ENCODE measurements at places on chromosomes 1 and 21.

GRCh38 chr1:172163498-172164215 is 256.8 kb upstream of the C1orf105 start:
- DNase-seq = peak; percentile 35

DNA sequence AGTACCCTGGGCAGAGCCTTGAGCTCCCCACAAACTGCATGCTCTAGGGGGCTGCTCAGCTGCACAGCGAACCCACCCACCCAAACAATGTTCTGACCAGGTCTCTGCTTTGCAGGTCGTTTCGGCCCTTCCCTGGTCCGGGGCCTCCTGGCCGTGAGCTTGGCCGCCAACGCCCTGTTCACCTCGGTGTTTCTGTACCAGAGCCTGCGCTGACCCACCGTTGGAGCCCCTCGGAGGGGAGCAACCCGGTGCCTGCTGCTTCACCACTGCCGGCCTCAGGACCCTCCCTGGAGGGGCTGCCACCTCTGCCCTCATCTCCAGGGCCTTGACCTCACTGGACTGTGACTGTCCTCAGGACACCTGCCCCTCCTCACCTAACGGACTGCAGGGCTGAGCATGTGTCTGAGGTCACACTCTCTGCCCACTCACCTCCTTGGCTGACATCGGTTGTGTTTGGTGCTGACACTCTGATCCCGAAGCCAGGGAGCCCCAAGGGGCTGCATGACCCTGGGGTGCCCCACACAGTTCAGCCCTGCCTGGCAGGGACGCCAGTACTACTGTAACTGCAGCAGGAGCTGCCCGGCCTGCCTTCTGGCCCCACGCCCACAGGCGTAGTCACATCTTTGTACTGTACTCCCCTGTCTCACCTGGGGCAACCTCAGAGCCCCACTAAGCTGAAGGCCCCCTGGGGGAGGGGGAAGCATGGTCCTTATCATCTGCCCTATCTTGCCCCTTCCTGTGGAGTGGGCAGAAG is 24.3 kb downstream of the TMEM201 start:
- DNase-seq = no peak

DNA sequence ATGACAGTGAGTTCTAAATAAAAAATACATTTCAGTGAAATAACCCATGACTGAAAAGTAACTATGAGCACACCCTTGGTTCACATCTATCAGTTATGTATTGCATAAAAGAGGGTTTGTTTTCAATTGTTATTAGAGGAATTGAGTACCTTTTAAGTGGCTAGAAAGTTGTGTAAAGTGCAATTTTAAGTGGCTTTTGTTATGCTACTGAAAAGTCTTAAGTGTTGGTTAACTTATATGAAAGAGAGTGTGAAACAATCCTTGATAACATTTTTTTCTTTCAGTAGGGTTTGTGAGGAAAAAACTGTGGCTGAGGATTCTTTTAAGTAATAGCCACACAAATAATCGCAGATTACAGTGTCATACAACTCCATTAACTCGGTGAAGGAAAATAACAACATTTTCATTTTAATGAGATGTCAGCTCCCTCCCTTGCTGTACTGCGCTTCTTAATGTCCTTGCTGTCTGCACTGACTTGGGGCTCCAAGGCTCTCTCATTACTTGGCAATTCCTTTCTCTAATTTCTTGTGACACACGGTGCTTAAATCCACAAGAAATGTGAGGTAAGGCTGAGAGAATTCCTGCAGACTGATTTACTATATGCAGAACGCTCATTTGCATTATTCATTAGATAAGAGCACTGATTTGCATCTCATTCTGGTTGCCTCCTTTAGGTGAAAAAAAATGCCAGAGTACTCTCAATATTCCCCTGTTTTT is 40.6 kb downstream of the NTNG1 start:
- no peak for DNase-seq

DNA sequence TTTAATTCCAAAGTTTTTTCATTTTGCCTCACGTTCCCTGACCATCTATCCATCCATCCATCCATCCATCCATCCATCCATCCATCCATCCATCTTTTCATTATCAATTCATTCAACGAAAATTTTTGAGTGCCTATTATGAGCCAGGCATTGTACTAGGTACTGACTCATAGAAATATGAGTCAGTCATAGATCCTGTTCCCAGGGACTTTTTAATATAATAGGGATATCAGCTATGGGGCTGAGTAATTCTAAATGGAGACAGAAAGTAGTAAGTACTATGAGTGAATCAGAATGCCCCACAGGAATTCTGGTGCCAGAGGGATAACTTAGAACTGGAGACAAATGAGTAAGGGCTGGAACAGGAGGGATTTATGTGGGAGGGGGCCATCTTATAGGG is 49.8 kb upstream of the GNG12 start:
- no peak for DNase-seq

GRCh38 chr1:94602802-94603625 is 61.5 kb upstream of the F3 start:
- DNase-seq = no peak

GRCh38 chr1:226625832-226626576 is 77.4 kb downstream of the STUM start:
- DNase-seq = no peak

GRCh38 chr1:35175602-35176001 is 17.3 kb downstream of the SFPQ start:
- no peak for DNase-seq

- no peak for DNase-seq
These were observed 15.2 kb downstream of the PRXL2B start for GRCh38 chr1:2601721-2602303.

- no peak for DNase-seq
These were observed 20.0 kb downstream of the SLC16A4 start for GRCh38 chr1:110370827-110371226.

GRCh38 chr1:27863538-27863915 is 8.8 kb upstream of the THEMIS2 start:
- no peak for DNase-seq

DNA sequence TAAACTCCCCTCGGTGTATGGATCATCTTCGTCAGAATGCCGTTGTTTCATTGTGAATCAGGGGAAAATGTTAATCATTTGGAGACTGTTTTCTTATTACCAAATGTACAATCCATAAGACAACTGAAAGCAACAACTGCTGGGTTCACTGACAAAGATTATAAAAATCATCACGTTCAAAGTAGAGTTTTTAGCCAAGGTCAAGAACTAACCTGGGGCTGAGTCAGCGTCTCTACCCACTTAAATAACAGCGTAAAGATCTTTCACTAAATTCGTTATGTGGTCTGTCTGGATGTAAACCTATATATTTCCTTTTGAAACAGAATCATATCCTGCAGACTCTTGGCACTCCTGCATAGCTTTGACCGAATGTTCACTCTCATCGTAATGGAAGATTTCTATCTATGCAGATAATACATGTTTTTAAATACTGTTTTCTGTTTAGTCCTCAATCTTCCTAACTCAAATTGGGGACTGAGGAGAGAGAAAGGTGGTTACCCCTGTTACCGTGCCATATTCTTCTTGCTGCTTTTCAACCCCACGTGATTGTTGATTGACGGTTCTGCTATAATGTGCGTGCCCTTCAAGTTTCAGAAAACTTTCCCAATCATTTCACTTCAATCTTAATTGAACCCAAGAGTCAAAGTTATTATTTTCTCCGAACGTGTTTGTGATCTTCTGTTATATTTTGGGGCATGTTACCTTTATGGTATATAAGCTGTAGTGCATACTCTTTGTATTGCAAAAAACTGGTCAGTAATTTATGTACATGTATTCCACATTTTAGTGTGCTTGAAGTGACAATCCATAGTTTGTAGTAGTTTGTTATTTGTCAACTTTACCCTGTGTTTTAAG is 15.6 kb upstream of the NCMAP start:
- DNase-seq = no peak

GRCh38 chr1:237774246-237774645 is 116.5 kb downstream of the ZP4 start:
- DNase-seq = no peak

GRCh38 chr1:2388004-2388913 is 3.1 kb downstream of the MORN1 start:
- DNase-seq = no peak

GRCh38 chr1:12142891-12143630 is 23.7 kb upstream of the TNFRSF1B start:
- DNase-seq = peak; percentile 27

DNA sequence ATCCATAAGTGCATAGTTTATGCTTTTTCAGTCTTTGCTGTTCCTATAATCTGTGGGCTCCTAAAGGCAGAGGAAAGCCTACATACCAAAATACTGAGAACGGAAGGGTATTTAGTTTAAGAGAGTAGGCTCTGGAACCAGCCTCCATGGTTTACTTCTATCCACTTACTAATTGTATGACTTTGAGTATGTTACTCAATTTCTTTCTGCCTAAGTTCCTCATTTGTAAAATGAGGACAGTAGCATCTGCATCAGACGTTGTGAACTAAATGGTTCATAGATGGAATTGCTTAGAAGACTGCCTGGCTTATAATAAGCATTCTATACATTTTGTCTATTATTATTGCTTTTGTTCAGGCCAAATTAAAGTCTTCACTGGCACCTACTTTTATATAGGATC is 111.0 kb downstream of the NTNG1 start:
- no peak for DNase-seq

DNA sequence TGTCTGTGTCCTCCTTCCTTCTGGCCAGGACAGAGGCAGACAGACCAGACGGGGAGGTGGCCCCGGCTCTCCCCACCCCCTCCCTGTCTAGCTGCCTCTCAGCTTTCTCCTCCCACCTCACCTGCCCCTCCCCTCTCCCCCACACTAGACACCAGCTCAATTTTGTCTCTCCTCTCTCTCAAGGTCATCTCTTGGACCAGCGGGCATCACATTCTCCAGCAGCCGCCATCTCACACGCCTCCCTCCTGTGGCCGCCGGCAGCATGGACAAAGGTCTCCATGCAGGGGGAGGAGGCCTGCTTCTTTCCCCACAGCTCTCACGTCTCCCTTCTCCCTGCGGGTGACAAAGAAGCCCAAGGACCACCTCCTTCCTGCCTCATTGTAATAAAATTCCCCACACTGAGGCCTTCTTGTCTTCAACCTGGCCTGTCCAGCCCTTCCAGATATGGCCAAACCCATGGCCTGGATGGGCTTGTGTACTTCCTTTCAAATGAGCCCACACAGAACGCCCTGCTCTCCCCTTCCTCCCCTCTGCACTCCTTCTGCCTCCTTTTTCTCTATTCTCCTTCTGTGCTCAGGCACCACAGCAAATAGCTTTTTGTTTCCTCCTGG is 14.6 kb downstream of the OPTC start:
- DNase-seq = no peak

GRCh38 chr1:210218047-210218446 is 14.5 kb upstream of the SERTAD4 start:
- DNase-seq = no peak

DNA sequence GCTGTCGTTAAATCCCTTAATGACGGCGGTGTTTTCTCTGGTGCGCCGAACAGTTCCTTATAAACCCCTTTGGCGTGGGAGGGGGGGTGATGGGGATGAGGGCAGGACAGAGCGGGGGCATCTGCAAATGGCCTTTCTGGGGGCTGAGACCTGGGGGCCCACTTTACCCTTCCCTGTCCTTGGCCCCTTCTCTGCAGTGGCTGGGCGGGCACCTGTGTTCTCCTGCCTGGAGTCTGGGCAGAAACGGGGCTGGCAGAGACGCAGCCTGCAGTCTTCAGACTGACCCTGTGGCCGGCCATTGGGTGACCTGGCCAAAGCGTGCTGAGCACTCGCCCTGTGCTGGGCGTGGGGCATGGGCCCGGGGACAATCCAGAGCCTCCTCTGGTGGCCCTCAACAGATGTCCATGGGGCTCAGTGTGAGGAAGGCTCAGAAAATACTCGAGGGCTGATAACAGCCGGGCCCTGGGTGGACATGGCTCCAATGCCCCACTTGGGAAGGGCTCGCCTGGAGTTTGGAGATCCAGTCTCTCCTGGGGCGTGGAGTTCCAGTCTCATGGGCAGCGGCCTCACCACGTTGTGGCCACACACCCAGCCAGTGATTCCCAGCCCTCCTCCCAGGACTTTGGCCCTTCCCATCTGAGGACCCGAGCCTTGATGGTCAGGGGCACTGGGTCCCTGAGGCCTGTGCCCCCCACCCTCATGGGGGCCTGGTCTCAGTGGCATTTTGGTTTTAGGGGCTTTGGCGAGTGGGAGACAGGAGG is 50.8 kb upstream of the ACTRT2 start:
- DNase-seq = no peak

DNA sequence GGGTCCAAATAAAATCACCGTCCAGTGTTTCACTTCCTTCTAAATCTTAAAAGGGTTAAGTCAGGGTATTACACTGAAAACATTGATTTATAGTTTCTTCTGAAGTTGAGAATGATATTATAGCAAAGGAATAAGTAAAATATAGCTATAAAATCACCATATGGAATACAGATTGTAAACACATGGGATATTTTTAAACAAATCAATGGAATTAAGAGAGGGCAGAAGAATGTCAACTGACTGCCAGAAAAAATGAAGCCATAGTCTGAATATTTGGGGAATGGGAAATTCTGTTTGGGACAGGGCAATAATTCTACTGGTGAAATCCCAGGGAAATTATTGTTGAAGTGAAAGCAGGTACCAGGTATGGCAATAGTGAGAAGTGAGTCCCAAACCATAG is 664.6 kb downstream of the NCAM2 start:
- DNase-seq = no peak

GRCh38 chr1:65872301-65872700 is 79.6 kb downstream of the PDE4B start:
- peak; percentile 8 for DNase-seq

GRCh38 chr1:75589637-75590036 is 21.3 kb downstream of the SLC44A5 start:
- DNase-seq = no peak

GRCh38 chr21:40832316-40832715 is 14.6 kb downstream of the DSCAM start:
- no peak for DNase-seq

- no peak for DNase-seq
These were observed 78.4 kb upstream of the SLC45A1 start for GRCh38 chr1:8239306-8240023.

- DNase-seq = no peak
These were observed 3.3 kb downstream of the LHX4 start for GRCh38 chr1:180233191-180234011.

- DNase-seq = no peak
These were observed 12.0 kb upstream of the BGLAP start for GRCh38 chr1:156229809-156230472.

DNA sequence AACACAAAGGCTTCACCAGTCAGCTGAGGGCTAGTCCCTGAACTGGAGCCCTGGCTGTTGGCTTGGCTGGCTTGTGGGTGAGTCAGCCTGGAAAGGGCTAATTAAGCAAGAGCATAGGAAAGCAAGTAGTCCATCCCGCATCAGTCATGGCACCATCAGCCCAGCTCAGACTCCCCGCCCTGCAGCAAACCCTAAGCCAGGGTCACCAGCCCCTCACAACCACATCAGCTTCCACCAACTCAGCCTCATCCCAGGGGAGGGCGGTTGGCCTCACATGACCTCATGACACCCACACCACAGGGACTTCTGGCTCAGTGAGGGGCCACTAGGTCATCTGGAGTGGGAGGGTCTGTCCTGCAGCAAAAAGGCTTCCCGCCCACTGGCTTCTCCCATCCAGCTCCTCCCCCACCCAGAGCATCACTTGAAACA is 7.0 kb upstream of the SPATC1L start:
- DNase-seq = no peak

All from KBM-7 (cell line).